ENCODE measurements at places on chromosomes 7 and 10.

DNA sequence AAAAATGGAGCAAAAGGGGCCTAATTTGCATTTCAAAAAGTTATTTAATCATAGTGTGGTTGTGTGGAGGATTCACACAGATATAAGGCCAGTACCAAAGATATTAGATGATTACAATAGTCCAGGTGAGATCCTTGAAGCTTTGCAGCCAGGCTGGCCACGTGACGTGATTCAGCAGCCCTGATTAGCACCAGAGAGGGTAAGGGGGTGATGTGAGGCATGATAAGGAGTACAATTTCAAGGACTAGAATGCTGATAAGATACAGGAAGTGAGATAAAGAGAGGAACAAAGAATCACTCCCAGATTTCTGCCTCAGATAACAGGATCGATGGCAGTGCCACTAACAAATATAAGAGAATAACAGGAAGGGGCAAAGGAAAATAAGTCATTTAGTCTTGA lies 108.4 kb upstream of the PALS2 start:
- no peak for DNase-seq

DNA sequence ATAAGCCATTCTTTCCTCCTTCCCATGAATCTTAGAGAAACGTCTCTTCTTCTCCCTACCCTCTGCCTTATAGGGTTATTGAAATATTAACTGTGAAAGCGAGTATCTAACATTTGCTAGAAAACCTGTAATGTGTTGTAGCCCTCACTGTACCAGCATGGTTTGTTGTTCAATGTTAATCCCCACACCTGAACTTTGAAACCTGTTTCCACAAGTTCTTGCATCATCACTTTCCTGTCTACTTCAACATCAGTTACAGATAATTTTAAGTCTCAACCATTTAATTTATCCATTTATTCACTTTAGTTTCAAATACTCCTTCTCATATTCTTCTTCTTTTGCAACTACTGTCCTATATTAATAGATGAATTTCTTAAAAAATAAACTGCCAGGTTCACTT lies 148.2 kb downstream of the ETV1 start:
- DNase-seq = no peak

DNA sequence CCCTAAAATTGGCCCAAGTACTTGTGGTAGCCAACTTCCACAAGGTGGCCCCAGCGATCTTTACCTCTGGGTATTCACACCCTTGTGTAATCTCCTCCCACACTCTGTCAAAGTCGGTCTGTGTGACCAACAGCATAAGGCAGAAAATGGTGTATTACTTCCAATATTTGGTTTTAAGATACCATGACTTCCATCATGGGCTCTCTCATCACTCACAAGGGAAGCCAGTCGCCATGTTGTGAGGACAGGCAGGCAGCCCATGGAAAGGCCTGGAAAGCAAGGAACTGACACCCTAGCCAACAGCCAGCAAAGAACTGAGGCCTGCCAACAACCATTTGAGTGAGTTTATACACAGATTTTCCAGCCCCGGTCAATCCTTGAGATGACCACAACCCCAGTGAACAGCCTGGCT lies 91.0 kb upstream of the KMT2E start:
- DNase-seq = peak; percentile 86

DNA sequence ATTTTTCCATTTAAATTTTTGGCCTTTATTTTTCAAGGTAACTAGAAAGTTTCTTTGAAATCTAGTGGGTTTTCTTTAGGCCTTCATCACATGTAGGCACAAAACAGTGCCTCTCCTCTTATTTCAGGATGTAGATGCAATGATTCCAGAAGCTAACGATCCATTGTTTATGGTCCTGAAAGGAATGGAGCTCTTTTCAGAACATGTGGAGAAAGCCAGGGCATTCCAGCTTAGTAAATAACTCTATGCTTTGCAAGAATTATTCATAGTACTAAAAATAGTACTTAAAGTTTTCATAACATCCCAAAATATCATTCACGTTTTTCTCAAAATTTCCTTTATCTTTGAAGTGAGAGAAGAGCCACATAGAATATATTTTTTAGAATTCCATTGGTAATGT lies 91.3 kb downstream of the DYNC1I1 start:
- DNase-seq = no peak

- no peak for DNase-seq
Observed at GRCh38 chr10:131177431-131178327, 133.8 kb downstream of the TCERG1L start.

DNA sequence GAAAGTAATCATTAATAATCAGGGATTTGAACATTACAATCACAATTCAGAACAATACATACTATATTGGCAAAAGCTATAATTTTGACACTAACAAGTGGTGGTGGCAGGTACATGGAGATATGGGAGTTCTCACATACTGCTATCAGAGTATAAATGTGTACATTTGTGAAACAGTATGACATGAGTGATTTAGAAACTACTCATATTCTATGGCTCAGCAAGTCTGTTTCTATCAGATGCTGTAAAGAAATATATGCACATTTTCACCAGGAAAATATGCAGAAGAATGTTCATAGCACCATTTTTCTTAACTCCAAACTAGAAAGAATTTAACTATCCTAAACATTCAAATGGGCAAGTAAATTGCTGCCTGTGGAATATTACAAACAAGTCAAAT lies 620.0 kb downstream of the SH2D4B start:
- DNase-seq = no peak

DNA sequence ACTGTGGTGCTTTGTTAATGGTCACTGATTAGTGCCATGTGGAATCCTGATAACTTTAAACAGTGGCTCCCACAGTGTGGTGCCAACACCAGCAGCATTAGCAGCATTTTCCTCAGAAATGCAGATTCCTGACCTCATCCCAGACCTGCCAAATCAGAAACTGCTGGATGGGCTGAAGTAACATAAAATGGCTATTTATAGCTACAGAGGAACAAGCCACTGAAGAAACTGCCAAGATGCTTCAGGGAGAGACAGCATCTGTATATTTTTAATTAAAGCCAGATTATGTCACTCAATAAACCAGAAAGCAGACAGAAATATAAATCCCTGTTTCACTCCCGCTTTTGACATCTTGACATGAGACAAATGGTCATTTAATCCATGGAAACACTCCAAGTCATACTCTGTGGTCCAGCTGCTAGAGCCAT lies 178.5 kb downstream of the AMPH start:
- peak; percentile 10 for DNase-seq

All from foreskin fibroblast (primary cell).